ENCODE measurements at places on chromosomes 2 and 18.

- DNase-seq: no peak
These were observed 182.3 kb downstream of the INO80D start for GRCh38 chr2:205903549-205904129.

DNA sequence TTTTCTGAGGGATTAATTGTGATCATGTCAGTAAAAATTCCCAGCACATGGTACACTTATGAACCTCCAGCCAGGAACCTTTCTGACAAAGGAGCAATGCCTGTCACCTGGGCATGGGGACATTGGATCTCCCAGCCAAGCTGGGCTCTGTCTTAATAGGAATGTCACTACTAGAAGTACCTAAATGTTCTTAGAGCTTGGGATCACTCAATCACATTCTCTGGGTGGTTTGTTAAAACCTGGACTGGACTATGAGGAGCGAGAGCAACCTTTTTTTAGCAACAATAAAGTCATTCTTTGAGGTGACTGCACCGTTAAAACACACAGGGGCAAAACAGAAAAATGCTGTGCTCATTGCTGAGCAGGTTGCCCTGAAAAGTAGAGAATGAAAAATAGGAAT is 6.4 kb upstream of the PPP1CB start:
- no peak for DNase-seq

- no peak for DNase-seq
These were observed 513.0 kb downstream of the PTPRM start for GRCh38 chr18:8080092-8080491.

GRCh38 chr2:99651930-99652670 is 162.3 kb upstream of the REV1 start:
- DNase-seq: no peak

- DNase-seq: no peak
These were observed 189.1 kb downstream of the WDPCP start for GRCh38 chr2:63399156-63399555.

DNA sequence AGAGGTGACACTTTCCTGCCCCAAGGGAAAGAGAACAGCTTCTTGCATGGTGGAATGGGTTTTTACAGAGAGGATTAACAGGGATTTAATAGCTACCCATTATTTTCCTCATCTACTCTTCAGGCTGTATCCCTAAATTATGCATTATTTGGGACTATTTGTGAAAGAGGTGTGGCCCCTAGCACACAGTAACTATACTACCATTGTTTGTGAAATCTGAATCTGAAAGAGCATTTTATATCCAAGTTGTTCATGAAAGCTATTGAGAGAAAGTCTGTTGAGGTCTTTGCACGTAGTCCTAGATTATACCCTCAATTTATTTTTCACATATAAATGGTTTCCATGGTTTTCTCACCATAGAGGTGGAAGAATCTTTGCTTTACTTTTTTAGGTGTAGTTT is 78.1 kb downstream of the SPTBN1 start:
- no peak for DNase-seq

GRCh38 chr2:9327873-9328352 is 95.4 kb downstream of the ITGB1BP1 start:
- DNase-seq: no peak

- no peak for DNase-seq
These were observed 37.4 kb upstream of the NOL4 start for GRCh38 chr18:34261865-34262780.

DNA sequence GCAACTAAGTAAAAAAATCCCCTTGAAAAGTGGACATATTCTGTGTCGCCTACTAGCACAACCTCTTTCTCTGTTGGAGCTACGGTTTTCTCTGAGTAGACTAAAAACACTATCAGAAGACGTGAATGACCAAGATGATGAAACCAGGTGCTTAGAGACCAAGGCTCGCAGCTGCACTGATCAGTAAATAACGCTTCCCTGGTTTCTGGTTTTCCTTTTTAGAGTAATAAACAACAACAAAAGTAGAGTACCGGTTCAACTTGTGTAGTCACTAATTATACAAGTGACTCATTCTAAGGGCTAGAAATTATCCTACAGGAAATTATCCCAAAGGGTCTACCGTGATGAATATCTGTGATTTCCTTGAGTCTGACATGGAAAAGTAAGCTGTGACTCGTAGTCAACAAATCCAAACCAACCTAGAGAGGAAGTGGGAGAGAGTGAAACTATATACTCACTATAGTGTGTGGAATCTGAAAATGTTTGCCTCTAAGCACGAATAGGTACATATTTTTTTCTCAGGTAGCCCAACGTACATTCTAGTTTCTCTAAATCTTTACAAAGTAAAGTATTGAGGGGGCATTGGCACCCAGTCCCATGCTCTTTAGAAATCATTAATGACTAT is 17.8 kb downstream of the RASGRP3 start:
- DNase-seq: no peak

GRCh38 chr2:225124311-225125017 is 82.2 kb upstream of the DOCK10 start:
- no peak for DNase-seq

DNA sequence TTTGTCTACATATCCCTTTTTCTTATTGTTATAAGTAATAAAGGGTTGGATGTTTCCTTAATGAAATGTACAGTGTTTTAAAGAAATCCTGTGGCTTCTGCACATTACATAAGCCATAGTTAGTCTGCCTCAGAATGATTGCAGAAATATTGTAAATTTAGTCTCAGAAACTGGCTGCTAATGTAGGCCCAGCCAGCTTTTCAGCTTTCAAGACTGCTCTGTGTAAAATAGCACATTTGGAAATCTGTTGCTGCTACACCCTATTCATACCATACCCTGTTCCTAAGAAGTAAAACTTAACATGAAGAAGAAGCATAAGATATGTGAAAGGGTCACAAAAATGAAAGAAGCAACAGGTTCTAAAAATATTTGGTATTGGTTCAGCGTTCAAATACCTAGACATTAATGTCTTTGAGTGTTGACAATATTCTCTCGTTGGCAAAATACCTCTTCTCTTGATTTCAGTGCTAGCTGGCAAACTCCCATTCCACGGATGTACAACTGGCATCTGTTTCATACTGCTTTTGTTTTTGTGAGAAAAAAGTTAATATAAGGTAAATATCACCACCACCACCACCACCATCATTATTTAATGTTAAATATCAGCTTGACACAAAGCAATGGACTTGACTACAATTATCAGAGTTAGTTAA is 19.2 kb upstream of the NCKAP1 start:
- no peak for DNase-seq

DNA sequence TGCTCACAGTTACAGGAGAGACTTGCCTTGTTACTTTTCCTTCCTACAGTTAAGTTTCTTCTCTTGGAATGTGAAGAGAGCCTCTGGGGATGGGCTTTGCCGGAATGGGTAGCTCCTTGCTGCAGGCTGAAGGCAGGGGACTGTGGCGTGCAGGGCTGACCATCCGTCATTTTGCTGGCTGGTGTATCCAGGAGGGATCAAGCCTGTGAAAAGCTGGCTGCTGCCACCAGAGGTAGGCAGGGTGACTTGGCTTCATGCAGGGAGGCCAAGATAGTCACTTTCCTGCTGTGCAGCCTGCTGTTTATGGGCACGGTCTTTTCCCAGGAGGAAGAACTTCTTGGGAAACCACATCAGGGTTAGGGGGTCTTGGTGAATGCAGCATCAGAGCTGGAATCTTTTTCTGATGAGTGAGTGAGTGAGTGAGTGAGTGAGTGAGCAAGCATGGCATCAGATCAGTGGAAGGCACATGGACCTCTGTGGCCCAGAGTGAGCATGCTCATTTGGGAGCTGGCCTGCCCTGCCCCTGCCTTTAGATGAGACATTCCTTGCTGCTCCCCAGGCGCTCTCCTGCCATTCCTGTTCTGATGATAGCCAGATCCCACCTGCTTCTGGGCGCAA is 33.0 kb downstream of the FHOD3 start:
- DNase-seq: no peak

DNA sequence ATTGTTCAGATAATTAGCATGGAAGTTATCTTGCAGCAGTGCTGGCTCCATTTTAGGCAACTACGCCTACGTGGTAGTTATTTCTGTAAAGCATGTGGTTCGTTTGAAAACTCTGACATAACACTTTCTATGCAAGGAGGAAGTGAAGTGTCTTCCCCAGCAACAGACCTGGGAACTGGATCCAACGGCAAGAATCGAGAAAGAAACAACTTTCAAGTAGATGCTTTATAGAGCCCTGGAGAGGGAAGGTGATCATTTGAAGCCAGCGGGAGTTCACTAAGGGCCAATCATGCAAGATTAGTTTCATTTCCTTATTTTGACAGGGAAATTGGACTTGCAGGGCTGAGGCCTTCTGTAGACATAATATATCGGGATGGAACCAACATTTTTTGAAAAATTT is 218.3 kb downstream of the ACKR3 start:
- no peak for DNase-seq

- no peak for DNase-seq
These were observed 14.5 kb upstream of the FOSL2 start for GRCh38 chr2:28377984-28378678.

DNA sequence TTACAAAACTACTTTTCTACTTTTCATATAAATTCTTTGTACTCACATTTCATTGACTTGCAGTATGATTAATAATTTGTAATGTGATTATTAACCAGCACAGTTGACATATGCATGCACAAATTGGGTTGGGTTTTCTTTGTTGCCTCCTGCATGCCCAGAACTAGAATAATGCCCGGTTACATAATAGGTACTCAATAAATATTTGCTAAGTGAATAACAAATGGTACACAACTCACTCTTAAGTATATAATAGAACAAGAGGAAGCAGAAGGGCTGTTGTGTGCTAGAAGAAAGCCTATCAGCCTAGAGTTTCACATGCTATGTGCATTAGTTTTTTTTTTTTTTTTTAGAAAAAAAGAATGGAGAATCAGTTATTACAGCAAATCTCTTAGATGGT is 9.3 kb downstream of the RDH14 start:
- no peak for DNase-seq

DNA sequence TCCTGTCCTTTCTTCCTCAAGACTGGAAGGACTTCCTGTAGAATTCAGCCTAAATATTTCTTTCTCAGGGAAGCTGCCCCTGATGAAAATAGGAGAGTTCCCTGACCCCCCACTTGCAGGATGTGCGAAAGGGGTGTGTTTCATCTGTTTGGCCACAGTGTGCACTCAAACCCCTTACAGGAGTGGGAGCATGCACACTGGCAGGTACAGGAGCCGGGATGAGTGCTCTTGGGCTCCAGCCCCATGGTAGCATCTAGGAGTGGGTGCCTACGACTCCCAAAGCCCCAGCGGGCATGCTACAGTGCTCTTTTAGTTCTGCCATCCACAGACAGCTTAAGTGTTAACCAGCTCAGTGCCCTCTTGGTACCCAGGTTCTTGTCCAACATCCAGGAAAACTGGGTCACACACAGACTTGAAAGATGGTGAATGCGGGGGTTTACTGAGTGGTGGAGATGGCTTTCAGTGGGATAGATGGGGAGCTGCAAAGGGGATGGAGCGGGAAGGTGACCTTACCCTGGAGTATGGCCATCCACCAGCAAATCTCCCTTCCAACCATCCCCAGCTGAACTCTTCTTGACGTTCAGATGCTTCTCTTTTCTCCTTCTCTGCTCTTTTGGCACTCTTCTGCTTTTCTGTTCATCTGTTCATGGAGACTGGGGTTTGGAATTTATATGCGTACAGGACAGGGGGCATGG is 295.0 kb upstream of the NCKAP5 start:
- DNase-seq: no peak

DNA sequence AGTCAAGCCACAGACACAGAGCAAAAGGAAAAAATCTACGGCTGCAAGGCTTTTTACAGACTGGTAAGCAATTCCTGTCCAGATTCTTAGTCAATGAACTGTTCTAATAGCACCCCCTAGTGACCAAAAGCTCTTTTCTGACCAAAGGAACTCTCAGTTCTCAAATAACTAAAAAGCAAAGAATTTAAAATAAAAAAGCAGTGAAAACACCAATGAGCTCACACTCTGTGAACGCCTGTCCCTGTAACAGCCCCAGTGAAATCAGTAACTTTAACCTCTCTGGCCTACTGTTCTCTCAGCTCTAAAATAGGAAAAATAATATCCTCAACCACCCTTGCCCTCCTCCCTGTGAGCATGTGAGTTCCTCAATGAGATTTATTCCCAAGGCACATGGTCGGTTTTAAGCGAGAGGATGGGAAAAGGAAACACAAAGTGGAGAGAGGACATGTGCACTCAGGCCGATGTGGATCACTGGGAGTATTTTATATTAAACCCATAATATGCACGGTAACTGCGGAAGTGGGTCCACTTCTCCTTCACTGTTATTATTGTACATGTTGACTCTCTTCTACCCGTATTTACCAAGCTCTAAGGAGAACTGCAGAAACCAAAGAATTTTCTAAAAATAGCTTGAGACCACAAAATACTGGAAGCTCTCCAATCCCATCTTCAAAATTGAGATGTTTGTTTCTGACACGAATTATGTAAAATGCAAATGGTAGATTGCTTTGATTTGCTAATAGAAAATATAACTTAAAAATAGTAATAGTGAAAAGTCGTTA is 128.5 kb downstream of the STK39 start:
- no peak for DNase-seq

GRCh38 chr2:216596236-216596979 is 36.8 kb upstream of the IGFBP2 start:
- DNase-seq: no peak

DNA sequence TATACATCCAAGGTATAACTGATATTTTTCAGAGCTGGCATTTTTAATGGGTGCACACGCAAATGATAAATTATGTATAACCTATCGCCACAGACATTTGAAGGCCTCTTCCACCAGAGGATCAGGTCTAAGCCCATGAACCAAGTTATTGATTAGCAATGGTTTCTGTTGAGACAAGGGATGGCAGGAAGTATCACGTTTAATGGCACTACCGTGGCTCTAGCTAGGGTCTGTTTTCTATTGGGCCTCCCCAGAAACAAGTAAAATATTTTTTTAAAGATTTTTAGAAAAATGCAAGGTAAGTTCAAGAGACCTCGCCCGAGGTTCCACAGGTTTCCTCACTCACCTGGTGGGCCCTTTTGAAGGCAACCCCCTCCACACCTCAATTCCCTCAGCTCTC is 667 bp downstream of the GFPT1 start:
- no peak for DNase-seq

GRCh38 chr2:65992198-65992554 is 442.7 kb upstream of the MEIS1 start:
- DNase-seq: no peak

- no peak for DNase-seq
These were observed 6.3 kb downstream of the SGPP2 start for GRCh38 chr2:222430681-222431080.

GRCh38 chr2:9071584-9072124 is 68.2 kb upstream of the MBOAT2 start:
- no peak for DNase-seq
